ENCODE measurements at places on chromosomes 6 and 20. TPM values are rescaled to one million over a fixed set of nuclear protein-coding genes. Genes with fewer than 3 reads are reported as not detected.

- no peaks in the 10 kb centered on the region for H3K36me3 ChIP-seq
- DNase-seq, result no peak
- H3K27me3 ChIP-seq, result no peaks in the 10 kb centered on the region
- no peak overlapping the region for H3K27ac ChIP-seq
- H3K4me1 ChIP-seq, result peaks cover 34% of the 10 kb centered on the region
- no peak overlapping the region for H3K4me3 ChIP-seq
These were observed 10.4 kb upstream of the TRIB3 start for GRCh38 chr20:370151-370600.

DNA sequence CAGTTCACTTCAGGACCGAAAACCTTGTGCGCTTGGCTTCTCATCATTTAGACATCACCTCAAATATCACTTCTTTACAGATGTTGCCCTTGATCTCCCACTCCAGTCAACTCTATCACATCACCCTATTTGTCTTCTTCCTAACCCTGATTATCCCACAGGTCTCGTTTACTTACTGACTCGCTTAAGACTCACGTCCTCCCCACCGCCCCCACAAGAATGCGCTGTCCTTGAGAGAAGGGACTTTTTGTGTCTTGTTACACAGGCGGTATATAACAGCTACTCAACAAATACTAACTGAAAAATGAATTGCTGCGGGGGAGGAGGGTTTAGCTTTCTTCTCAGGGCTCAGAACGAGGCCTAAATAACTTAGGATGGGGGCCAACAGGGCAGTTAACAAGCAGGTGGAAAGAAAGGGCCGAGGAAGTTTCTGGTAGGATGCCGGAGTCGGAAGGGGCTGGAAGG lies 527 bp downstream of the TOMM34 start:
- DNase-seq, result peak; percentile 89
- peak overlapping the region; percentile 99 for H3K27ac ChIP-seq
- H3K27me3 ChIP-seq, result no peaks in the 10 kb centered on the region
- H3K4me3 ChIP-seq, result peak overlapping the region; percentile 94

- no peak overlapping the region for H3K4me3 ChIP-seq
- no peaks in the 10 kb centered on the region for H3K27me3 ChIP-seq
- peaks cover 7% of the 10 kb centered on the region for H3K36me3 ChIP-seq
- peak overlapping the region; percentile 86 for H3K27ac ChIP-seq
These were observed 22.8 kb upstream of the FAM83C start for GRCh38 chr20:35314816-35315631.

- no peaks in the 10 kb centered on the region for H3K27me3 ChIP-seq
- no peak overlapping the region for H3K27ac ChIP-seq
- H3K4me3 ChIP-seq, result peak overlapping the region; percentile 82
- no peaks in the 10 kb centered on the region for H3K36me3 ChIP-seq
- DNase-seq, result no peak
These were observed 3.4 kb downstream of the GABBR1 start for GRCh38 chr6:29629571-29629970.

The PTCRA gene
- not detected for total RNA-seq

The MACROD2 gene
- total RNA-seq, result not detected
